NCI-H187 (cell line): ENCODE measurements at places on chromosomes 13 and 19.

DNA sequence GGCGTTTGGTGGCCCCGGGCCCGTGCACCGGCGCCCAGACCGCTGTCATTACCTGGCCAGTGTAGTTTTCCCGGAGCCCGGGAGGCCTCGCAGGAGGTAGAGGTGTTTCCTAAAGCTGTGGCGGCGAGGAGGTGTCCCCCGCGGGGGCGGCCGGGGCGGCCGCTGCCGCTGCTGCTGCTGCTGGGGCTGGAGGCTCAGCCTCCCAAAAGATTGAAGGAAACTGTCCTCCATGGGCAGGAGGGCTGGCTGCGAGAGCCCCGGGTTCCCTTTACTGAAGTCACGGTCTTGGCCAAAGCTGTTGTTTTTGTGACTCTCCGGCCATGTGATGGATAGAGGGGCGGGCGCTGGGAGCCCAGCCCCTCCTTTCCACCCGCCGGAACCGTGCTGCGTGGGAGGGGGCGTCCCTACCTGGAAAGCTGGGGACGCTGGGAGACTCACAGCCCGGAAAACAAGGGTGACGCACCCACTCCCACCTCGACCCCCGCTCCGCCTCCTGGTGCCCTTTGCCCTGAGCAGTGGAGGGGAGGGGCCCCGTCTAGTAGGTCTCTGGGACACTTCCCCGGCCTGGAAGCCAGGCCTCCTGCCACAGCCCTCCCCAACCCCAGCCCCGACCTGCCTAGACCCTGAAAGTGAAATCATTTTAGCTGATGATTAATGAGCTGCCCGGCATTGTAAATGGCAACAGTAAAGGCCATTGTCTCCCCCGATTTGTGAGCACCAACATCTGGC lies at the start of gene N4BP2L1:
TSS of gene N4BP2L1 (minus strand) at position 279 of the 729 bp plus-strand sequence. CDS start at position 231, 48 bp downstream.
- no peak for DNase-seq

GRCh38 chr19:55451965-55452748 lies 9.1 kb upstream of the SHISA7 start:
- no peak for DNase-seq

DNA sequence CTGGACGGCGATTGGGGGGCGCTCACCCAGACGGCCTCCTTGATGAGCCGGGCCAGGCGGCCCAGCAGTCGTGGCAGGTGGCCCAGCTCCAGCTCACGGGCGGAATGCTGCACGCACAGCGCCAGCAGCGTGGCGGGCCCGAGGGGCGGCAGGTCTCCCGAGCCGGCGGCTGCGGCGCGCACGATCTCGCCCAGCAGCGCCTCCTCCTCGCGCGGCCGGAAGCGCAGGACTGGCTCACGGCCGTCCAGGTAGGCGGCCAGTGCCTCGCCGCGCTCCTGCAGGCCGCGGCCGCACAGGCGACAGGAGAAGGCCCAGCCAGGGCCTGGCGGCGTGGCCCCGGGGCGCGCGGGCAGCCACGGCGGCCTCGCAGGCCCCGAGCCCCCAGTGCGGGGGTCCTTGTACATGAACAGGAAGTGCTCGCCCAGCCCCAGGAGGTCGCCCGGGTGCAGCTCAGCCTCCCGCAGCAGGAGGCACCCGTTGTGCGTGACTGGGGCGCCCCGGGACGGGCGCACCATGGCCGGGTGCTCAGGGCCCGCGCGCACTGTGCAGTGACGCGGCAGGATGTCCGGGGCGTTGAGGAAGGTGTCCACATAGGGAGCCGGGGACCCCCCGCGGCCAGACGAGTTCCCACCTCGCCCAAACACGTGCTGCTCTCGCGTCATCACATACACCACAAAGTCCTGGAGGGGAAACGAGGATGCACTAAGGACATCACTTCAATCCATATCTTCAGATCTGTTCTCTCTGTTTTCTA lies 9.6 kb upstream of the MAMSTR start:
- DNase-seq = no peak

DNA sequence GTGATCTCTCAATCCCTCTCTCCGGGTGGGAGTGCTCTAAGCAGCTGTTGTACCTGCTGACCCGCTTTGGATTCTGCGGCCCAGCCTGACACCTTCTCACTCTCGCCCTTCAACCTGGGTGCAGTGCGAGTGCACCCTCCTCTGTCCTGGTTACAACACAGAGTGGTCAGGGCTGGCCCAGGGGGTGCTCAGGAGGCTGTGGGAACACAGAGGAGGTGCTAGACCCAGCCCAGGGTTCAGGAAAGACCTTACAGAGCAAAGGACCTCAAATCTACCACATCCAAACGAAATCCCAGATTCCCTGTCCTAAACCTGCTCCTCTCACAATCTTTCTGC lies 23.7 kb downstream of the ZNF175 start:
- no peak for DNase-seq

GRCh38 chr13:113483081-113483480 lies 7.4 kb downstream of the DCUN1D2 start:
- no peak for DNase-seq

DNA sequence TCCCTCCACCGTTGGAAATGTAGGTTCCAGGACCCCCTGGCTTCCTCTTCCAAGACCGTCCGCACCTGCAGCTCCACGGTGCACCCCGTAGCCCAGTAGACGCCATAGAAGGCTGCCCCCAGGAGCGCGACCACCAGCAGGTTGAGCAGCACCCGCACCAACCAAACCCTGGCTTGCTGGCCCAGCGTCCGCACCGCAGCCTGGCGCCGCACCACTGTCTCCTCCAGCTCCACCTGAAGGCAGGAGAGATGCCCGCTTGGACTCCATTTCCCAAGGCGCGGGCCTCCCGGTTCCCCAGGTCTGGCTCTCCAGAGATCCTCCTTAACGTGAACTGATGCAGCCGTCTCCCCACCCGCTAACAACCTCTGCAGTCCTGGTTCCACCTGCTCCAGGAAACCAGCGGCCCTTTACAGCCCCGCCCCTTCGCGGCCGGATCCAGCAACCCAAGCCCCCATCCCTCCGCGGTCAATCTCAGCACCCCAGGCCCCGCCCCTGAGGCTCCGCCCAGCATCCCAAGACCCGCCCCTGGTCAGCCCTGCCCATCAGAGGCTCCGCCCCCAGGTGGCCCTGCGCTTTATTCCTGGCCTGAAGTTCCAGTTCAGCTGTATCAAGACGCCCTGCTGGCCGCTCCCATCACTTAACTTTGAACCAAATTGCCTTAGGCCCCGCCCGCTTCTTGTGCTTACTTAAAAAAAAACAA lies 5.0 kb upstream of the LENG1 start:
- peak; percentile 57 for DNase-seq

DNA sequence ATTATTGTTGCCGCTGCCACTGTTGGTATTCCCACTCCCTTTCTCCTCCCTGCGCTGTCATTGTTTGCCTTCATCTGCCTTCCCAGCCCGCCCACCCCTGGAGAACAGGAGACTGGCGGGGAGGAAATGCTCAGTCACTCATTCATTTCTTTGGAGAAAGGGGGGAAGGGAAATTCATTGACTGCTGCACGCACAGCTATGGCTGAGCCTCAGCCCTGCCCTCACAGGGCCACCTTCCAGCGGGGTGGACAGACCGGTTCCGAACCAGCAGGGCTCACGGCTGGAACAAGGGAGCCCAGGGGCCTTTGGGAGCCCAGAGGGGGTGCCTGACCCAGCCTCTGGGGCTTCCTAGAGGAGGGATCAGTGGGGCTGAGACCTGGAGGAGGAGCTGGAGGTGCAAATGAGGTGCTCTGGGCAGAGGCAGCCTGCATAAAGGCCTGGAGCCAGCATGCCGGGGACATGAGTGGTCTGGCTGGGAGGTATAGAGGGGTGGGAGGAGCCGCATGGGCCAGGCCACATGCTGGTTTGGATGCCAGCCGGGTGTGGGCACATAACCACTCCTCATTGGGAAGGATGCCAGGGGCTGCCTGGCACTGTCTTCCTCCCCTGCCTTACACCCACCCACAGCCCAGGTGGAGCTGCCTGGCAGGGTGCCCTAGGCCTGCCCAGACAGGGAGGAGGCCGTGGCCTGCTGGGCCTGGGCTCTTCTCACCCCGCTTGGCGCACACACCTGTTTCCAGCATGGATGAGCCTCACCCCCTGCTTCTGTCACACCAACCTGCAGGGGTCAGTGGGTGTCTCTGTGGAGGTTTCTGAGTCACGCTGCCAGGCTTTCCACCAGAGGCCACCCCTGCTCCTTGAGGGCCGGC lies 26.8 kb downstream of the PPP5C start:
- peak; percentile 18 for DNase-seq

DNA sequence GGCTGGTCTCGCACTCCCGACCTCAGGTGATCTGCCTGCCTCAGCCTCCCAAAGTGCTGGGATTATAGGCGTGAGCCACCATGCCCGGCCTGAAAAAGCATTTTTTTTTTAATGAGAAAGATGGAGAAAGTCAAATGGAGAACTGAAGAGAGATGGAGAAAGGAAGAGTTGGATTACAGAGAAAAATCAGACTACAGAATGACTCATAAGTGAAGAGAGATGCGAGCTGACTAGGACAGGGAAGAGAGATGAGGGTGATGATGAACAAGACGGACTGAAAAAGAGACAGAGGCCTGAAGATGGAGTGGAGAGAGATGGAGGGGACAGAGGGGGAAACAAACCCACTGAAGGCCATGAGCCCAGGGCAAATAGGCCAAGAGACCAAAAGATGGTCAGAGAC lies 1.5 kb downstream of the DHX34 start:
- no peak for DNase-seq

DNA sequence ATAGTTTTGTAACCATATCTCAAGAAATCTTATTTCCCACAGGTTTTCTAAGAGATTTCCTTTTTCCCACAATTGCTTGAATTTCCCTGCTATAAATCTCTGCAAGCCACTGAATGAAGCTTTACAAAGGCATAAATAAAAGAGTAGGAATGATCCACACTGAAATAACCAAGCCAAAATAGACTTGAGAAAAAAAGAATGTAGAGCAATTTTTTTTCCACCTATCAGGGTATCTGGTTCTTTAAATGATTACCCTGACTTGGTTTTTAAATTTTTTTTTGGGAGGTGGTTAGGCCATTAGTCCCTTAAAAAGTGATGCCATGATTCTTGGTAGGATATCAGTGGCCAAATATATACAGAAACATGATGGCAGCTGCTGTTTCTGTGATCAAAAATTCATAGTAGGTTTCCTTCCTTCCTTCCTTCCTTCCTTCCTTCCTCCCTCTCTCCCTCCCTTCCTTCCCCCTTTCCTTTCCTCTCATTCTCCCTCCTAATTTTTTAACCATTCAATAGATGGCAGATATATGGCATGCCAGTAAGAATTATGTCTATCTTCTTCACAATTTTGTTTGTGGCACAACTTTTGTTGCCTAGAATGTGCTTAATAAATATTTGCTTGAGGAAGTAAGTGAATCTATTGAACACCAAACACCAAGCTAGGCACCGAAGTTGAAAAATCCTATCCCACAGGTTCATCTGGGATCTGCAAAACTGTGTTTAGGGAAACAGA lies 233.7 kb downstream of the LHFPL6 start:
- no peak for DNase-seq

GRCh38 chr13:76790526-76790925 lies 95.7 kb downstream of the KCTD12 start:
- no peak for DNase-seq

DNA sequence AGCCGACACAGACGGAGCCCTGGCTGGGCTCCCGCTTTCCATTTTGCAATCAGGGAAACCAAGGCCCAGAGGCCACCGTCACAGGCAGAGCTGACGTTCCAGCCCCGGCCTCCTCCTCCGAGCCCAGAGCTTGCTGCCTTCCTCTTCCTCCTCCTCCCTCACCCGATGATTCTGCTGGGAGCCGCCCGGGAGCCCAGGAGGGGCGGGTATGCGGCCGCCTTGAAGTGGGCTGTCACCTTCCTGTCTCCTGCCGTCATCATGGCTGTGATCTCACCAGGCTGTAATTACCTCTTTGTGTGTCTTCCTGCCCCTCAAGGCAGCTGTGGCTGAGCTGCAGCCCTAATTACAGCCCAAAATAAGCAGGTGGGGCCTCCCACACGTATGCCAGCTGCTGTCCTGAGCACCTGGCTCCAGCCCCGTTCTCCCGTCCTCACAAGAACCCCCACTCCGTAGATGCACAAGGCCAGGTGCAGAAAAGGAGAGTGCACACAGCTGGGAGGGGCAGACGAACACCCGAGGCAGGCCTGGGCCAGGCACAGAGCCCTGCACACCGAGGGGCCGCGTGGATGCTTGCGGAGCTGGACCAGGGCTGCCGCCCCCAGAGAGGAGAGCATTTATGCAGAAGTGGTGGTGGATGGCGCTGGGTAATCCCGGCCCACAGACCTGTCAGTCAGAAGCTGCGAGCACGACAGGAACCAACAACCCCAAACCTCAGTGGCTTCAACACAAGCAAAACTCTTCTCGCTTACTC lies 4.0 kb downstream of the TPGS1 start:
- DNase-seq = peak; percentile 75

- DNase-seq = no peak
Measured at GRCh38 chr19:23070353-23071146, 46.3 kb upstream of the ZNF730 start.

DNA sequence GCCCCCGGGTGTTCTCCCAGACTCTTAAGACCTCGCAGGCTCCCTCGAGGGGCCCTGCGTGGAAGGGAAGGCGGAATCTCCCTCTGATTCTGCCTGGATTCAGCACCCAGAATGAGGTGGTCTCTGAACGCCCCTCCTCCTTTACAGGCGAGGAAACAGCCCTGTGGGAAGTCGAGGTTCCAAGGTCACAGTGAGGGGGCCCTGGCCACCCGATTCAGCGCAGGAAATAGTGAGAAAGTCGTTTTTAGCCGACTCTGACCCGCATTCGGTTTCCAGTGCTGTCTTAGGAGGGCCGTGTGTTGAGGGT lies 1.1 kb downstream of the BSG start:
- no peak for DNase-seq

DNA sequence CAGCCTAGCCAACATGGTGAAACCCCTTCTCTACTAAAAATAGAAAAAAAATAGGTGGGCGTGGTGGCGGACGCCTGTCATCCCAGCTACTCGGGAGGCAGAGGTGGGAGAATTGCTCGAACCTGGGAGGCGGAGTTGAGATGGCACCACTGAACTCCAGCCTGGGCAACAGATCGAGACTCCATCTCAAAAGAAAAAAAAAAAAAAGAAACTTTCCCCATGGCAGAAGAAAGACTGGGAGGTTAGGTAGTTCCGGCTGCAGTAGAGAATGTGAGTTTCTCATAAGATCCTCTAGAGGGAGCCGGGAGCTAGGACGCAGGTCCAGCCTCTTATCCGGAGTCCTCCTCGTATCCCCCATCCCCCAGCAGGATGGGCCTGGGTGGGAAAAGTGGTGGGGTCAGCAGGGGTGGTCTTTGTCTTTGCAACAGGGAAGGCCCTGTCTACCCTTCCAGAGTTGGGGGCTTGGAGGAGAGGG lies 13.2 kb upstream of the CREB3L3 start:
- no peak for DNase-seq

- no peak for DNase-seq
Measured at GRCh38 chr19:47408156-47408938, 11.0 kb downstream of the MEIS3 start.

- DNase-seq = peak; percentile 78
Measured at GRCh38 chr19:18279516-18280246, 1.7 kb downstream of the JUND start.
